ENCODE measurements at places on chromosomes 6 and 20.

GRCh38 chr6:169172946-169173345 lies 80.7 kb downstream of the THBS2 start:
- no peak for DNase-seq

DNA sequence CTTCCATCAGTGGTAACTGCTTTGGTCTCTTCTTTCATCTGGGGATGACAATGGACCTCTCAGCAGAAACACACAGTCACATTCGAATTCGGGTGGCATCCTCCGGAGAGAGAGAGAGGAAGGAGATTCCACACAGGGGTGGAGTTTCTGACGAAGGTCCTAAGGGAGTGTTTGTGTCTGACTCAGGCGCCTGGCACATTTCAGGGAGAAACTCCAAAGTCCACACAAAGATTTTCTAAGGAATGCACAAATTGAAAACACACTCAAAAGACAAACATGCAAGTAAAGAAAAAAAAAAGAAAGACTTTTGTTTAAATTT lies 6.1 kb downstream of the EDN1 start:
- peak; percentile 78 for DNase-seq

GRCh38 chr6:31666337-31666965 lies 571 bp downstream of the CSNK2B start:
- no peak for DNase-seq

GRCh38 chr20:19921284-19921793 lies 95.8 kb upstream of the NAA20 start:
- no peak for DNase-seq

DNA sequence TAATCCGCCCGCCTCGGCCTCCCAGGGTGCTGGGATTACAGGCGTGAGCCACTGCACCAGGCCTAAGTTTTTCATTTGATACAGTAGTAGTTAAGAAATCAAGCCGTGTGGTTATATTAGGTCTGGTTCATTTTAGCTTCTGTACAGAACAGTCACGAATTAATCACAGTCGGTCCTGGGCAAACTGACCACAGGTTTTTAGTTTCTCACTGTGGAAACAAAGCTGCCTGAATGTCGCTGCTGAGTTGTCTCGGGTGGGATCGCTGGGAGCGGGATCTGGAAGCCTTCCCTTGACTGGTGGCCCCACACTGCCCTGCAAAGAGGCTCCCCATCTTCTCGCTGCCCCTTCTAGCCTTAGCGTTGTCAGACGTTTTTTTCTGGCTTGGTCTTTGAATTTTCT lies 18.6 kb downstream of the UCKL1 start:
- DNase-seq, result no peak

DNA sequence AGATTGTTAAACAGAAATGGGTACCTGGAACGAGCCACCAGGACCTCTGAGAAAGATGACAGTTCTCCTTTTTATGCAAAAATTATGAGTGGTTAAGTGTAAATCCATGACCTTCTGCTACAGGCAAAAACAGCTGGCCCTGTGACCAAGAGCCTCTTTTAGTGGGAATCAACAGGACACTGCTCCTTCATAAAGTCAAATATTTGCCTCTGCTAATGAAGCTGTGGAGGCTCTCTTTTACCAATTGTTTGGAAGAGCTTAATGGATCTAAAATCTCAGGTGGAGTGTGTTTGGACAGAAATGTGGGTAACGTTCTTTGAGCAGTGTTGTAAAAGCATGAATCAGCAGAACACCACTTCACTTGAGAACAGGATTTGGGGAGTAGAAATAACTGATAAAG lies 117.5 kb upstream of the PCSK2 start:
- DNase-seq, result no peak

- DNase-seq, result no peak
Observed at GRCh38 chr20:35910254-35910653, 44.0 kb downstream of the SCAND1 start.

DNA sequence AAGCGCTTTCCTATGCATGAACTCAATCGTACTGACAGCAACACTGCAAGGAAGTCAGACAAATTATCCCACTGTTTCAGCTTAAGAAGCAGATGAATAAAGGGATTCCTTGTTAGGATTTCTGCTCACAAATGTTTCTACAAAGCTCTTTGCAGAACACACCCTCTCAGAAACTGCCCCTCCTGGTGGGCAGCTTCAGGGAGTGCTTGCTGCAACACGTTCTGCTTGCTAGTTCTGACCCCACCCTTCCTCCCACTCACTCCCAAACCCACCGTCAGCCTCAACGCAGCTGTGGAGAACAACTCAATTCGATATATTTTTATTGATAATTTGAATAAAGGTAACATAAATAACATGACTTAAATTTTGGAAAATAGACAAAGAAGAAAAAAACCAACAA lies 250.8 kb upstream of the PRDM1 start:
- DNase-seq, result peak; percentile 42

GRCh38 chr6:148829415-148830101 lies 82.7 kb downstream of the UST start:
- DNase-seq, result no peak

- no peak for DNase-seq
Observed at GRCh38 chr20:35588397-35588796, 27.2 kb upstream of the SPAG4 start.

DNA sequence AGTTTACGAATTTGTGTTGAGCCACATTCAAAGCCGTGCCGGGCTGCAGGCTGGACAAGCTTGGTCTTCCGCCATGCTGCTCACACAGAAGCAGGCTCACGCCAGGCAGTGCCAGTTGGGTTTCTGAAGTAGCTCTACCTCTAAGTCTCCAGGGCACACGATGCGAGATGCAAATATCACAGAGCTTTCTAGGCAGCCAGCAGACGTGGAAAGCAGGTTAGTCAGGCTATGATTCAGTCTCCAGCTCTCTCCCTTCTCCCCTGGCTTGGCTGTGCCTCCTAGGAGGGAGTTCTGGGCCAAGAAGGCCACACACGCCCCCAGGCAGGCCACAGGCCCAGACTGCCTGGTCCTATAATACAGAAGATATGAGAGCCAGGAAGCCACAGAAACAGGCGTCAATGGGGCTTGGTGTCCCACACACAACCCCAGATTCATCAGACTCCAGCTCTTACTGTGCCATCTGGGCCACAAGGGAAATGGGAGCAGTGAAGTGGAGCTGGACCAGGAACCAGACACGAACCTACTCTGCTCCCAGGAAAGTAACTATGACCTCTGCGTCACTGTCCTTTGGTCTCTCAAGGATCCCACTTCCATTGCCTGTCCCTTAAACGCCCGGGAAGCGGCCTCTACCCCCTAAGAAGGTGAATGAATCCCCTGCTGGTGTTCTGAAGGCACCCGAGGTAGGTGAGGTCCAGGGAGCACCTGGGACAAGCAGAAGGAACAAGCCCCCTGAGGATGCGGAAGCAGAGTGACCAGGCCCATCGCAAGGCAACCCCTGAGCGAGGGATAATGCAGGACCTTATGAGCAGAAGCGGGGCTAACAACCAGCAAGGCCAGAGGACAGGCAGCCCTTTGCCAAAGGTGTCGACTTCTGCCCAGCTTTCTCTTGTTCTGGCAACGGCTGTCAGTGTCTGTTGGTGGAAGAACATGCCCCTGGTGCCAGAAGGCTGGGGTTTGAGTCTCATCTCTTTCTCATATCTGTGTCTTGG lies 61.2 kb downstream of the GFOD1 start:
- DNase-seq, result no peak

- DNase-seq, result no peak
Observed at GRCh38 chr6:111121789-111122350, 34.6 kb downstream of the SLC16A10 start.

- peak; percentile 80 for DNase-seq
Observed at GRCh38 chr20:50919567-50919966, 11.7 kb downstream of the ADNP start.

DNA sequence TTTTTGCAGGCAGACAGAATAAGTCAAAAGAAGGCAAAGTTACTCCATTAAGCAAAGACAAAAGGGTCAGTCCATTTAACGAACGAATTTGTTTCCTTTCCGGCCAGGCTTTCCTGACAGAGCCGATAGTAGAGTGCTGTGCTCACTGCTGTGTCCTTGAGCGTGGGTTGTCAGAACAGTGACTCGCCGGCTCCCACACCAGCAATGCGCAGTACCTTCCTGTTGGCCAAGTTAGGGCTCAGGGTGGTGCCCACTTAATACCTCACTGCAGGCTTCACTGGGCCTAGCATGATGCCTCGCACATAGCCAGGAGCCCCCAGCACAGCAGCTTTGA lies 294.7 kb downstream of the FOXC1 start:
- DNase-seq, result no peak

GRCh38 chr20:34569598-34569997 lies 11.1 kb downstream of the MAP1LC3A start:
- no peak for DNase-seq

DNA sequence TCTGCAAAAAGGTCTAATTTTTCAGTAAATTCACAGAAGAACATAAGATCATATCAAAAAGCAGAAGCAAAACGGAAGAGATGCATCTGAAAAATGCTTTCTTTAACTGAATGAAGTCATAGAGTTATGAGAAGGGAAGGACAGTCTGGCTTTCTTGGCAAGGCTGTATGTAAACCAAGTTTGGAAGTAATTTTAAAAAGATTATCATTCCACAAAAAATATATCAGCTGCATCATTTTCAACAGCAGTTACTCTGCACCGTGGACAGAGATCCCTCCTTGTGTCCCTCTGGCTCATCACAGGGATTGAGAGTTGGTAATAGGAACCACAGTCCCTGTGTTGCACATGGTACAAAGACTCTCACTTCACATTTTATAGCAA lies 258.5 kb downstream of the HIVEP2 start:
- no peak for DNase-seq

DNA sequence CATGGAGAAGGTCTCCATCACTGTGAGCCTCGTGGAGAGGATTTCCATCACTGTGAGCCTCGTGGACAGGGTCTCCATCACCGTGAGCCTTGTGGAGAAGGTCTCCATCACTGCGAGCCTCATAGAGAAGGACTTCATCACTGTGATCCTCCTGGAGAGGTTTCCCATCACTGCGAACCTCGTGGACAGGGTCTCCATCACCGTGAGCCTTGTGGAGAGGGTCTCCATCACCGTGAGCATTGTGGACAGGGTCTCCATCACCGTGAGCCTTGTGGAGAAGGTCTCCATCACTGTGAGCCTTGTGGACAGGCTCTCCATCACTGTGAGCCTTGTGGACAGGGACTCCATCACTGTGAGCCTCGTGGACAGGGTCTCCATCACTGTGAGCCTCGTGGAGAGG lies 140.4 kb downstream of the ERMARD start:
- no peak for DNase-seq

- peak; percentile 93 for DNase-seq
Observed at GRCh38 chr20:5788385-5788895, 38.2 kb downstream of the SHLD1 start.

DNA sequence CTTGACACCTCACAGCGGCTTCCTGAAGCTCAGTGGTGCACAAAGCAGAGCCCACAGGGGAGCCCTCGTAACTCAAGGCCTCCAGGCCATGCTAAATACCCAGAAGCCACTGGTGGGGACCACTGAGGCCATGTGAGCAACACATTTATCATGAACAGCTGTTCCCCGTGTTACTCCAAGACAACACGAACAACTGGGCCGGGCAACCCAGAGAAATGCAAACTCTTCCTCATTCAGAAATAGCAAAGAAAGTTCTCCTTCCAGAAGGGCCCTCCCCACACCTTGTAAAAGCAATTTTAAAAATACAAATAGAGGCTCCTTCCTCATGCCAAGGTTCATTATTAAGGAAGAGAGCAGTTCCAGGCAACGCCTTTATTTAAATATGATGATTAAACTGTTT lies 36.3 kb upstream of the SLCO4A1 start:
- DNase-seq, result no peak

DNA sequence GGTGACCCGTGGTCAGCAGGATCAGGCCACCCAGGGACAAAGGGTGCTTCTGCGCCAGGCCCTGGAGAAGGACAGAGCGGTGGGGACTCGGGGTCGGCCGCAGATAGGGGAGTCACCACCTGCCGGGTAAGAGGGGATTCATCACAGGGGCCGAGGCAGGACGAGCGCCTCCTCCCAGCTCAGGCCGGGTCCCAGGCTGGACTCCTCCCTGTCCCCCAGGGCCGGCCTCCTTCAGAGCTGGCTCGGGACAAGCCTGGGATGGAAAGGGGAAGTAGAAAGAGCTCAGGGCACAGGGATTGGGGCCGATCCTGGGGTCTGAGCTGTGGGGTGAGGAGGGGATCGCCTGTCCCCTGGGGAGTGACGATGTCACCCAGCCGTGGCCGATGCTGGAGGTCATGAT lies 154.6 kb upstream of the PROKR2 start:
- no peak for DNase-seq

GRCh38 chr6:72580281-72580940 lies 41.5 kb upstream of the KCNQ5 start:
- DNase-seq, result peak; percentile 52

GRCh38 chr6:143691900-143692636 lies 14.3 kb downstream of the PHACTR2 start:
- DNase-seq, result no peak

DNA sequence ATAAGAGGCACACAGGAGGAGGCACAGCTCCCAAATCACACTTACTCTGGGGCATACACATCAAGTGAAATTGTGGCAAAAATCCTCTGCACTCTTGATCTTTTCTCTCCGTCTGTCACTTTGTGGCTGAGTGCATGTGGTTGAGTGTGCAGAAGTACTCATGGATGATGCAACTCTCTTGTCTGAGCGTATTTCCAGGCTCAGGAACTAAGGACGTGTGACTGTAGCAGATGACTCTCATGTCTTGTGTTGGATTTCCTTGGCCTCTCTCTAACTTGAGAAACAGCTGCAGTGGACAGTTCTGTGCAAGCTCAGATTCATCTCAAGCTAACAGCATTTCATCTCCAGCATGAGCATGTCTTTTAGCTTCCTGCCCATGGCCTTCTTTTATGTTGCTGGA lies 245.4 kb upstream of the FLRT3 start:
- DNase-seq, result no peak

All from hepatocyte (in vitro differentiated cells).